Stimulated activated CD4-positive, alpha-beta T cell treated with anti-CD3 and anti-CD28 coated beads, TNF-alpha, amount 100 ng/mL, for 4 hours (primary cell): ENCODE measurements at places on chromosomes 6 and 20.

DNA sequence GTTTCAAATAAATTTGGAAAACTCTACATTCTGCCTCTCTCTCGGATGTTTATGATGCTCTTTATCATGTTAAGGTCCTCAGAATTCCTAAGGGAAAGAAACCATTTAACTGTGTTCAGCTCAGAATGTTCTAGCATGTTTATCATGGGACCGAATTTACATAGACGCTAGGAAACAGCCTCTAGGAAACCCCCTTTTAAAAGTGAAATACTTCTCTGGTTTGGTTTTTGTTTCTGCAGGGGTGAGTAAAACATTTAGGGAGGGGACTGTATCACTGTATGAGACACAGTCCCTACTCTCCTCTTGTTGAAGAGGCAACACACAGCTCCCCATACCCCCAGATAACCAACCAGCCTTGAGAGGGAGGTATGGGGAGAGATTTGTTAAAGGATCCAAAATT lies 267.6 kb upstream of the SUPT3H start:
- DNase-seq: no peak

DNA sequence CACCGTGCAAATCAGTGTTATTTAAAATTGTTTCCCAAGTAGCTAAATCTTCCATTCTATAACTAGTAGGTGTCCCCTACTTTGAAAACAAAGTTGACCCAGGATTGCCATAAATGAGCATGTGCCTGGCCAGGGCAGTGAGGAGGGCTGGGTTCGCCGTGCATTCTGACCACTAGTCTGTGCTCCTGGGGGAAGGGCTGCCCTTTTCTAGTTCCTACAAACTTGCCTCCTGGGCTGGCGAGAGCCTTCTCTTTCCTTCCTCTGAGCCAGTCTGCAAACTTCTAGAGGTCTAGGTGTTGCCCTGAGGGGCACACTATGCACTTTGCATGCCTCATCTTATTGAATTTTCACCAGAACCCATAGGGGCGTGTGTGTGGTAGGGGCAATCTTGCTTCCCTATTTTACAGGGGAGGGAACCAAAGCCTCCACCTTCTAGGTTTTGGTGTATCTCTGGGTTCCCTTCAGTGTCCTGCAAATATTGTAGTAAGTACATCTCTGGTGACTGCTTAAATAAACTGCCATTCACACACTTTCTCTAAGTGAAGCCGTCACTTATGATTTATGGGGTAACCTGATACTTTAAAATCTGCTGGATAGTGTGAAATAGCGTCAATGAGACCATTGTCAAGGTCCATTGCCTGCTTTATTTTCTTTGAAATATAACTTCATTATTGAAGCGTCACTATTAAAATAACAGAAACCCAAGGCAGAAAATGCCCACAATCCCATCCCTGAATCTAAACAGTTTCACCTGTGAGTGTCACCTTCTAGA lies 42.2 kb downstream of the CDH26 start:
- DNase-seq: no peak

DNA sequence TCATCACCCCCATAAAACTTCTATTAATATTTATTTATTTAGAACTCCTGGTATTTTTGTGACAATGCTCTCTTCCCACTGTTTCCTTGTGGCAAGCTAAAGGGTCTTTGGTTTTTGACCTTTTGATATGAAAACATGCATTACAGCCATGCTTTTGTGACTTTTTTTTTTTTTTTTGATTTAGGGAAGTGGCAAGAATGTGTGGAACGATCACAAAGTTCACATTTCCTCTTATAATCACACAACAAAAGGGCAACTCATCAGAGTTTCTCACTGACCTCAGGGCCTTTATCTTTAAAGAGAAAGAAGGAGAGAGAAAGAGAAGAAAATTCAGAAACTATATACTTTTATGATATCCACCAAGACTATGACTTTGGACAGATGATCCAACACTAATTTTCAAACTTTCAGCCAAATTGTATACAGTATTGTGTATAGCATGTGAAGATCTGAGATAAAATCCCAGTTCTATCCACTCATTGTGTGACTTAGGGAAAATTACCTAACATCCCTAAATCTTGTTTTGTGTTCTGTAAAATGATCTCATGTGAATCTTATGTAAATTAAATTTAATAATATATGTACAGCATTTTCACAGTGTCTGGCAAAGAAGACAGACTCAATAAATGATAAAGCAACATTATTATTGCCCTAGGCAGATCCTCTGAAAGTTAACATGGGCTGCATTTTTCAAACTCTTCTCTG lies 106.8 kb upstream of the MARCKS start:
- no peak for DNase-seq

DNA sequence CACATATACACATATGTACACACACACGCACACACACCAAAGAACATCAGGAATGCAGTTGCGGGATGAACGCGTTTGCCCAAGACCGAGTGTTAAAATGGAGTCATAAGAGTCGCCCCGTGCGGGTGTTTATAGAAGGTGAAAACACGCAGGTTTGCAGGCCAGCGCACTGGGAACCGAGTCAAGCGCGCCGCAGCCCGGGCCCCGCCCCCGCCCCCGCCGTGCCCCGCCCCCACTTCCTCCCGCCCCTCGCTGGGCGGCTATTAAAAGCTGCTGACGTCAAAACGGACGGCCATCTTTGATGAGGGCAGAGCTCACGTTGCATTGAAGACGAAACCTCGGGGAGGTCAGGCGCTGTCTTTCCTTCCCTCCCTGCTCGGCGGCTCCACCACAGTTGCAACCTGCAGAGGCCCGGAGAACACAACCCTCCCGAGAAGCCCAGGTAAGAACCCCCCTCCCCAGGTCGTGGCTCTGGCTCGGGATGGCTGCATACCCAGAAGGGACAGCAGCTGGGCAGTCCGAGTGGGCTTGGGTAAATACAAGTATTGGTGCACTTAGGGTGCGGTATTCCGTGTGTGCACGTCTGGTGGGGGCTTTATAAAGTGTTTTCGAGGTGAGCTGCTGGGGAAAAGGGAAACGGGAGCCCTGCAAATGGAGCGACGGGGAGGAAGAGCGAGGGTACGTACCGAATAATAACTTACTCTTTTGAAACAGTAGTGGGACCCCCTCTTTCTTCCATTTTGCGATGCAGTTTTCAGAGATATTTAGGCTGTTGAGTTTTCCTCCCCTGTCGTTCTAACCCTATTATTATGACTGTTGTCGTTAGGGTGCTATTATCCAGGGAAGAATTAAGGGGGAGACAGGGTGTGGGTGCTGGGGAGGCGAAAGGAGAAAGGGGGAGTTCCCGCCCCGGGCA lies at the start of gene SNAP25:
Gene SNAP25, plus strand, starts transcription at position 295 of the 916 bp plus-strand sequence. CDS start 56,662 bp downstream, outside the sequence.
- DNase-seq: no peak

GRCh38 chr20:24981790-24982189 lies 10.8 kb downstream of the APMAP start:
- no peak for DNase-seq

GRCh38 chr6:40874495-40874894 lies 164.5 kb downstream of the UNC5CL start:
- DNase-seq: no peak

DNA sequence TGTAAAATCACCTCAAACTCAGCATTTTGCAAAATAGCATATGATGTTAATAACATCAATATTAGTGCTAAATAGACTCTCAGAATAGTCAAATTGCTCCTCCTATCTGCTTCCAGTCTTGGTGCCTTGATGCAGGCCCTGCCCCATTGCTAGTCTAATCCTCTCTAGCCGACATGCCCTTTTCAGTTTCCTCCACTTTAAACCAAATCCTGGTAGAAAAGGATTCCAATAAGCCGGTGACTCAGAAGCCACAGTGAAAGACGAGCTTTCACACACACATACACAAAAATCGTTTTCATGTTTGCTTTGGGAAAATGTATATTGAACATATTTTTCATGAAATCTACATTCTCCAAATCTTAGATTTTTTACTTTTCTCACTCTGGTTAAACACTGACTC lies 203.1 kb downstream of the LMBRD1 start:
- no peak for DNase-seq

DNA sequence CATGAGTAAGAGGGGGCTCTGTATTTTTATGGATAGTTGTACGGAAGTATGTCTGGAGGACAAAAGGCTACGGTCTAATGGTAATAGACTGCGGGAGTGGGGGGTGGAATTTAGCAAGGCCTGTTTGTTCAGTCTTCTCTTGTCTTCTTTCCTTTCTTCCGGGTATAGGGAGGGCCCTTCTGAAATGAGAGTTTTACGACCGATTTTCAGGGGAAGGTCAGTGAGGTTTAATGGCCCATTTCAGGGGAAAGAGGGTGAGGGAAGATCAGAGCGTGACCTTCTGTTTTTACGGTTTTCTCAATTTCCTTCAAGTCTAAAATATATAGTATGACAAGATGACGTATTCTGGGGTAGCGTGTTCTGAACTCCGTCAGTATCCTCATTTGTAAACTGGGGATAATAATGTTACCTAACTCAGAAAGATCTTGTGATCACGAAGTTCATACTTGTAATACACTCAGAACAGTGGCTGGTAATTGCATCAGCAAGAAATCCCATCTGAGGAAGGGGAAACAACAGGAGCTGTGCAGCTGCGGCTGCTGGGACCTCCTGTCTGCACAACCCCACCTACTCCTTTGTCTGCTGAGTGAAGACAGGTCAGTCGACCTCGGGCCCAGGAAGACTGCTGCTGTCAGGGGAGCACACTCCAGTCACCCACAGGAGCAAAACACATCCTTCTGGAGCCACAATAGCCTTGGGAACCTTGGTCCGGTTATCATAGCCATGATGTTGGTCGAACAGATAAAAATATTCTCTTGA lies 90.4 kb downstream of the MAP3K7 start:
- no peak for DNase-seq

DNA sequence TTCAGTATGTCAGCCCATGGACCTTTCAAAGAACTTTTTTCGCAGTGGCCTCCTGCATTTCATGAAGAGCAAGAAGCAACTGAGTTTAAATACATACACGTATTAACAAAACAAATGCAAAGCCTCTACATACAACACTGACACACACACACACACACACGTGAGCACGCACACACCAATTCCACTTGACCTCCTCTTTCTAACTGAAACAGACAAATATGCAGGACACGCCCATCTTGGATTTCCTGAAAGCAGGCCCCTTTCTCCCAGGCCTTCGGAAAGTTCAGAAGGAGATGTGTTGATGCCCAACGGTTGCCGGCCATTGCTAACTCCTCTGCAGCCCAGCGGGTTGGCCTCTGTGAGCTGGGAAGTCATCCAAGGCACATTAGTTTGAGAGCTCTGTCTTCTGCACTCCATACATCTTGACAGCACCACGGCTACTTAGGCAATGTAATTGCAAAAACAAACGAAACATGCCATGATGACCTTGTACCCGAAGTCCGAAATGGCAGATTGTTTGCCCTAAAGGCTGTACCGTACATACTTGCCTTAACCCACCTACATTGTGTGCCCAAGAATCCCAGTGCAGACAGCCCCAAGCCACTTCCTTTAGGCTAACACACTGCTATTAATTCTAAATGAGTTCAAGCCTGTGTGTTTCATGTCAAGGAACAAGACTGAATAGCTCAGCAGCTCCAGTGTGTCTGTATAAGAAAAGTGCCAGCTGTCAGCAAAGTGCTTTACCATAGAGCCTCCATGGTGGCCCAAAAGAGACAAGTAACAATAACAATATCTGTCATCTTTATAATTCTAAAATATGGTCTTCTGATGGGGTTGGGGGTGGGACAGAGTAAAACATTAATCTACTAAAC lies 138.8 kb upstream of the RNF217 start:
- DNase-seq: no peak

DNA sequence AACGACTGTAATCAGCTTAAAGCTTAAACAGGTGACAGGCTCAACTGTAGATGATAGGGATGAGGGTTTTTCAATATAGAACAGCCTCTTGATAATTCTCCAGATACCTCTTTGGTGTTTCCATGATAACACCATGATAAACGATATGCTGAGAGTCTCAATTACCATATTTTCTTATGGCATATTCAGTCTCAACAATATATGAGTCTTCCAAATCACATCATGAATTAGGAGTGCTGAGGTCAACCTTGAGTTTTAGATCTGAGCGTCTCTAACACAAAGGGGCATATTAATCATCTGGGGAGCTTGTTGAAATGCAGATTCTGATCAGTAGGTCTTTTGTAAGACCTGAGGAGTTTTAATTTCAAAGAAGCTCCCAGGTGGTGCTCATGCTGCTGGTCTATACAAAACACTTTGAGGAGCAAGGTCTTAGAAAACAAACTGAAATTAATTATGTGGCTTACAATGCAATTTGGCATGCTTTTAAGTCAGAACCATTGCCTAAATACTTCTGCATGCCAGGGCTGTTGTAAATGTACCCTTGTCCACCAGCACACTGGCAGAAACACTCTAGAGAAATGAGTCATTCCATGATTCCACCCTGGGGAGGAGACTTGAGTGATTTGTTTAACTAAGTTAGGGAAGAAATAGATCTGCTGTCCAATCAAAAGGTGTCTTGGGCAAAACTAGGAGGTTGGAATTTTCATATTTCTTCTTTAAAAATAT lies 49.6 kb downstream of the PTCHD4 start:
- DNase-seq: no peak

GRCh38 chr20:1534526-1534925 lies 23.0 kb downstream of the SIRPD start:
- DNase-seq: no peak

GRCh38 chr6:79605968-79606764 lies 25.0 kb upstream of the SH3BGRL2 start:
- no peak for DNase-seq

GRCh38 chr6:44499609-44500008 lies 112.1 kb downstream of the CDC5L start:
- no peak for DNase-seq

- DNase-seq: peak; percentile 21
These were observed 54.3 kb upstream of the BACH2 start for GRCh38 chr6:90350689-90351554.
